ENCODE measurements at places on chromosomes 4 and X.

DNA sequence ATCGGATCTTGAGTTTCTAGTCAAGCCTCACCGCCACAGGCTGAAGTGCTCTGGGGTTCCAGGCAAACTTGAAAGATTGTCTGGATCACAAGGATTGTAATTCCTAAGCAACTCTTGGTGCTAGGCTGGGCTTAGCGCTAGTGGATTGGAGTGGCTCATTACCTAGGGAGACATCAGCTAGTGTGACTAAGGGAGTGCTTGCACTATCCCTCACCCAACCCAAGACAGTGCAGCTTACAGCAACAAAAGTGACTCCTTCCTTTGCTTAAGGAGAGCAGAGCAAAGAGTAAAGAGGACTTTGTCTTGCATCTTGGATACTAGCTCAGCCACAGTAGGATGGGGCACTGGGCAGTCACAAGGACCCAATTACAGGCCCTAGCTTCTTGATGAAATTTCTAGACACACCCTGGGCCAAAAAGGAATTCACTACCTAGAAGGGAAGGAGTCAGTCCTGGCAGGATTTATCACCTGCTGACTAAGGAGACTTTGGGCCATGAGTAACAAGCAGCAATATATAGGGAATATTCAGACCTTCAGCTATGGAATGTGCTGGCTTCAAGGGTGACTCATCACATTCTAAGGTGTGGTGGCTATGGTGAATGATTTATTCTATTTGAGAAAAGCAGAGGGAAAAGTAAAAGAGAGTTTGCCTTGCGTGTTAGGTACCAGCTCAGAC, 1212.4 kb downstream of the PCDH18 start:
- no peak for DNase-seq

- no peak for DNase-seq
Observed at GRCh38 chr4:7860600-7861163, 79.0 kb downstream of the AFAP1 start.

DNA sequence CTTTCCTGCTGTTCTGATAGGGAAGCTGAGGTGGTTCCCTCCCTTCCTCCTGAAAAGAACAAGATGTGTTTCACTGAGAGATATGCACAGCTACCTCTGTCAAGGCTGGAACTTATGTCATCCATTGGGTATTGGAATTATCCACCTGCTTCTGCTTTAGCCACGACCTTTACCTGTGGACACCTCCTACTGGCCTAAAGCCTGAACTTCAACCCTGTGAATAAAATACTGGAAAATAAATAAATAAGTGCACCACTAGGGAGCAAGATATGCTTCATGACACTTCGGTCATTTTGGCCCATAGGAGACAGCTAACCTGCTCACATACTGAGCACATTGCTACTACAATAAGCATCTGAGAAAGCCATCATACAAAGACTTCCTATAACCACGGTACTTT, 419.9 kb upstream of the NWD2 start:
- no peak for DNase-seq

GRCh38 chr4:157358851-157359250, 138.3 kb downstream of the GRIA2 start:
- DNase-seq = no peak

DNA sequence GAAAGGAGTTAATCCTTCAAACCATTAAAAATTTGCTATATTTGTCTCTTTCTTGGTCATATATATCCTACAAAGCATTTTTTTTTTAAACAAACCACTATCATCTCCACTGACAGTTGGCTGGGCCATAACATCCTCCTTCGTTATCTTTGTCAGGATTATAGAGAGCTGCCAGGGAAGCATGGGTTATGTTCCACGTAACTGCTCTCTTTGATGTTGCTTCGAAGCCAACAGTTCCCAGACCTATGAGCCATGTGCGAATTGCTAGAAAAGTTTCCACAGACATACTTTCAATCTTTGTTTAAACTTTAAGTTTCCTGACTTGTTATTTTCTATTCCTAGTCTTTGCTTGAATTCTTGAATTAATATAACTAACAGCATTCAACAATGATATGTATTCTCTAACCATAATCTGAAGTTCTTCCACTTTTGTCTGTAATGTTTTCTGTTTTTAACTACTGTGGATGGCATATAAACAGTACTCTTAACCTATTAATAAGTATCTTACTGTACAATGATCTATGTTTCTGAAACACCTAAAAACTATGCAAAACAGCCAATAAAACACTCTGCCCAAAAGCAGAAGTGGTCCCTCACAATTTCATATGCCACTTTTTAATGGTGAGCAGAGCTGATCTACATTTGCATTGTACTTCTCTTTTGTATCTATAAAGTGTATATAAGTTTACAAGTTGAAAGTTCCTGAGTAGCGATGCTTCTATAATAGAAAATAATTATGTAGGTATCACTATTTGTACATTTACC, 37.9 kb downstream of the EREG start:
- no peak for DNase-seq

- DNase-seq = no peak
Observed at GRCh38 chr4:107792711-107793110, 32.0 kb upstream of the SGMS2 start.

- DNase-seq = no peak
Observed at GRCh38 chr4:94889523-94889922, 131.8 kb downstream of the BMPR1B start.

DNA sequence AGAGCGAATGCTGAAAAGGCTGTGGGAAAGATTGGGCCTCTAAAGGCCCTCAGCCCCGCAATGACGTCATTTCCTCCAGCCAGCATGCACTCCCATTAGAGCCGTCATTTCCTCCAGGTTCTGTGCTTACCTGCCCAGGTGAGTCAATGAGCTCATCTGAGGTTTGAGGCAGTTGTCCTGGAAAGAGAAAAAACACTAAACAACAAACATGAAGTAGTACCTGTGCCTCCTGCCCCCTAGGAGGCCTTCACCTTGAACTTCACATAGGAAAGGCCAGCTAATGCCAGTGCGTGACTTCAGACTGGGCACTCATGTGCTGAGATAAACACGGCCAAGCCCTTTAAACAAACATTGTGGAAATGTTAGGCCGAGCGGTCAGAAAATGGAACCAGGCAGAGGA, 55.9 kb downstream of the FHDC1 start:
- DNase-seq = no peak

DNA sequence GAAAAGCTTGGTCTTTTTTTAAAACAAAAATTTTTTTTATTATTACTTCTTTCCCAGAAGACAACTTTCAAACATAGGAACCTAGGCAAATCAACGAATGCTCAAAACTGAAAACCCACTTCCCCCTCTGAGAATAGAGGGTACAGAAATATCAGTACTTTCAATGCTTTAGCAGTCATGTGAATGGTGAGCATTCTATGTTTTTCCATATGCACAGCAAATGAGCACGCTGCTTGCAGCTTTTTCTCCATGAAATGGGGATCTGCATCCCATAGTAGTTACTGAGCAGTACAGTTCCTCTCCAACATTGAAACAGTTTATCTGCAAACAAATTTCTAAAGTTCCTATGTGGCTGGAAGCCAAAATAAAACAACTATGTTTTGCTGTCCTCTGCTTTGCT, 108.4 kb upstream of the BMP2K start:
- no peak for DNase-seq

Measured in CD4-positive, alpha-beta T cell treated with Interferon gamma for 1 hour (primary cell).